Fibroblast of the conjunctiva (primary cell): ENCODE measurements at places on chromosomes 7 and 10.

DNA sequence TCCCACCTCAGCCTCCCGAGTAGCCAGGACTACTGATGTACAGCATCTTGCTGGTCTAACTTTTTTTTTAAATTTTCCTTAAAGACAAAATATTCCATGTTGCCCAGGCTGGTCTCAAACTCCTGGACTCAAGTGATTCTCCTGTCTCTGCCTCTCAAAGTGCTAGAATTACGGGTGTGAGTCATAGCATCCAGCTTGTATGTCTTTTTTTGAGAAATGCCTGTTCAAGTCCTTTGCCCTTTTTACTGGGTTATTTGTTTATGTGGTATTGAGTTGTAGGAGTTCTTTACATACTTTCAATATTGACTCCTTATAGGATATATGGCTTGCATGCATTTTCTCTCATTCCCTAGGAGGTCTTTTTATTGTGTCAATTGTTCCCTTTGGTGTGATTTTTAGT lies 486.4 kb downstream of the MAGI2 start:
- DNase-seq, result no peak

GRCh38 chr10:102367441-102367840 lies 28.1 kb upstream of the NFKB2 start:
- no peak for DNase-seq

DNA sequence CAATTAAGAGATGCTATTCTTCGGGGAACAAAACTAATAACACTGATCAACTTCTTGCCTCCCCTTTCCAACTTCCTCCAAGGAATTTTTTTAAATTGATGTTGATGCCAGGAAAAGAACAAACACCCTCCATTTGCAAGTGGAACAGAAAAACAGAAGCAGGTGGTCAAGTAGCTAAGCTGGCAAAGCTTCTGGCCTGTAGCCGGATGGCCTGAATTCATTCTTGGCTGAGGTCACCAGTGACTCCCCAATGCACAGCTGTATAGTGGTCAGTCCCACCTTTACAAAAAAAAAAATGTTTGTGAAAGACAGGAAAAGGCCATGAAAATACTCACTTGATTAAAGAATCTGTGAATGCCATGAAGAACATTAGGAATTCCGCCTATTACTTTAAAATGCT lies 39.1 kb downstream of the DOCK4 start:
- DNase-seq, result no peak

DNA sequence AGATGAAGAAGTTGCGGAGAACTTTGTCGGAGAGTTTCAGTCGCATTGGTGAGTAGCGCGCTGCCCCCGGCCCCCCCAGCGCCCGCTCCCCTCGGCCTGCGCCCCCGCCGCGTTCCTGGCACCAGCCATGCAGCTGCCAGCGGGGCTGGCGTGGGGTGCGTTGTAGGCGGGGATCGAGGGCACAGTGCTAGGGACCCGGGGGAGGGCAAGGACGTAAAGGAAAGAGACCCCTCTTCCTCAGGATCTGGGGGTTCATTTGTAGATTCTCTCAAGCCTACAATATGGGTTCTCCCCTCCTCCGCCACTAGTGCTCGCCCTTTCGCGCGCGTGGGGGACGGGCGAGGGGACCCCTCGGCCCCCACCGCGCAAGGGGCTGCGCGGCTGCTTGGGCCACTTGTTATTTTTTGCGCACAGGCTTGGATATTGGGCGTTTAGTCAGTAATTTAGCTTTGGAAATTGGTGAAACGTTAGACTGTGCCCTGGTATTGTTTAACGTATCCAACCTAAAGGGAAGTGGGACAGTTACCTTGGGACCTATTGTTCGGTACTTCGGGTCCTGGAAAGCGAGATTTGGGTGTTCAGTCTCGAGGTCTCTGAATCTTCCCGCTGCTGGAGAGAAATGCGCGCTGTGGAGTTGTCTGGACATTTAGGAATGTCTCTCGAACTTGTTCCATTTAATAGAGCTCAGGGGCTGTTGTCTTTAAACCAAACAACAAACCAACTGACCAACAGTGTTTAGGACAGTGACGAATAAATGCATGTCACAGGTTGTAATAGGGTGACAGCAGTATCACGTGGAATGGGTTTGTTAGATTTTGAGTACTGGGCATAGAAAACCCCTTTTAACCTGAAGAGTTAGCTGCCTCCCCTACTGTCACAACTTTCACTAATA lies 796 bp downstream of the CDK14 start:
- no peak for DNase-seq
